ENCODE measurements at places on chromosomes 6 and 20.

- DNase-seq = no peak
These were observed 35.8 kb downstream of the RIPOR2 start for GRCh38 chr6:24899997-24900325.

DNA sequence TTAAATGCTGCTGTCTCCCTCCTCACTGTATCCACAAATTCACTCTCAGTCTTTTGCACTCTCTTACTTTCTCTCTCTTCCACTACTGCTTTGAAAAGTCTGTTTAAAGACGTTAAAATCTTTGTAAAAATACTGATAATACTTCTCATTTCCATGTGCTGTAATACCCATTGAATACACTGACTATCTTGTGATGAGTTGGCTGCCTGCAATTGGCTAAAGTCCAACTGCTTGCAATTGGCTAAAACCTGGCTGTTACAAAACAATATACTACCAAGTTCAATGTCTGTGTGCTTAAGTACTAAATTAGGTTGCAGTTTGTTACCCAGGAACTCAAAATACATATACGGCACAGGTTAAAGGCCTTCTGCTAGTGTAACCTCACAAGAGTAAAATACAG is 264.8 kb downstream of the THBS2 start:
- DNase-seq = peak; percentile 9

DNA sequence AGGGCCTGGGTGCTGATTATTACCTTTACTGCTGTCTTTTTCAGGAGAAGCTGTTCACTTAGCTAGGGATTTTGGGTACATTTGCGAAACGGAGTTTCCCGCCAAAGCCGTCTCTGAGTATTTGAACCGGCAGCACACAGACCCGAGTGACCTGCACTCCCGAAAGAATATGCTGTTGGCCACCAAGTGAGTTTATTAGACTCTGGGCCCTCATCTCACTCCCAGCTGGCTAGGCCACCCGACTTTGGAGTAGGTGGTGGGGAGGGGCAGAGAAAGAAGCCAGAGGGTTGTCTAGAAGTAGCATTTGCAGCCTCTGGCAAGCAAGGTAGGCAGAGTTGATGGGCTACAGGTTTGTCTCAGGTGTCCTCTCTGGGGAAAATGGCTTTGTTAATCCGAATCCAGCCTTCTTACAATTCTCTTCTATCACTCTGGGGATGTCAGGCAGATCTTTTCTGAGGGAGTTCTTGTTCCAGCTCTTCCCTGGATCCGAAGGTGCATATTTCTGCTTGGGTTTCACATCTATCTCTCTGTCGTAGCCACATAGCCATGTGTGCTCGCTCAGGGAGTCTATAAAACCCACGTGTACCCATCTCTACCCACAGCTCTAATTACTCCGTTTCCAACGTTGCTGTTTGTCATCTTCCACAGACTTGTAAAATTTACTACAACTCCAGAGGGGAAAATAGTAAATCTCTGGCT is 21.6 kb downstream of the TFAP2B start:
- no peak for DNase-seq

DNA sequence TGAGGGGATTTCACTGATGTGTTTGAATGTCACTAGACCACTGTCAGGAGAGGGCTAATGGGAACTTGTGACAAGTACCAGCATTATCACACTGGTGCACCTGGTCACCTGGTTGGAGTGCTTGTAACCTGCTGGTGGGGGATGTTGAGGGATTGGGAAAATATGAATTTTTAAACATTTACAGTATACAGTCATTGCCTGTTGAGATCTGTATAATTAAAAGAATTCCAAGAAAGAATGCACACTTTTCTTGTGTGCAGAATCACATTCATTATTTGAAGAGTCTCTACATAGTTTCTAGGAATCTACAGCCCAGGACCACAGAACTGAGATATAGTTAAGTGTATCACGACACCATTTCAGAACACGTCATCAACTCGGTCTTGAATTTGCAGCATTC is 118.4 kb downstream of the AIG1 start:
- DNase-seq = no peak

Data from skeletal muscle cell (primary cell).